ENCODE measurements at places on chromosomes 6 and 20.

DNA sequence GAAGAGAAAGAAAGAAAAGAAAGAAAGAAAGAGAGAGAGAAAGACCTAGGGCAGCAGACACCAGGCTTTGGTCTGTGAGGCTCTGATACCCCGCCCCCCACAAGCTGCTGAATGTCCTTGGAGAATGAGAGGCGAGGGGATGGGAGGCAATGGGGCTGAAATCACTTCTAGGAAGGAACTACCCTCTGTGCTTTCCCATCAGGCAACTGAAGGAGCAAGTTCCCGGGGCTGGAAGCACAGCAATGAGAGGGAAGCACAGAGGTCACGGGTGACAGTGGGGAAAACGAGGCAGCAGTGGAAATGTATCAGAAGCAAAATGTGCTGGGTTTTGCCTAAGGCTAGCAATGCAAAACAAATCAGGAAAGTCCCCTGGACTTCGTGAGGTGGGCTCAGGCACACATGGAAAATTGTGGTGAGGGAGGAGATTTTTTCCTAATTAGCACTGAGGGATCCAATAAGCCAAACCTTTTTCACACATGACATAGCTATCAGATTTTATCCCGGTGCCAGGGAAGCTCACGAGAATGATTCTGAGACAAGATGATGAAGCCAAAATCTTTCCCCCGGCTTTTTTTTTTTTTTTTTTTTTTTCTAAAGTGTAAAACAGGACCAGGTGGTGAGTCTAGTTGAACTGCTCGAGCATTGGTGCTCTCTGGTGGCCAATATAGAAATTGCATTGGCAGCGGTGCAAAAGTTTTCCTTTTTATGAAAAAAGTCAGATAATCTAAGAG, 16.8 kb upstream of the ARFGEF2 start:
- peak; percentile 46 for DNase-seq

DNA sequence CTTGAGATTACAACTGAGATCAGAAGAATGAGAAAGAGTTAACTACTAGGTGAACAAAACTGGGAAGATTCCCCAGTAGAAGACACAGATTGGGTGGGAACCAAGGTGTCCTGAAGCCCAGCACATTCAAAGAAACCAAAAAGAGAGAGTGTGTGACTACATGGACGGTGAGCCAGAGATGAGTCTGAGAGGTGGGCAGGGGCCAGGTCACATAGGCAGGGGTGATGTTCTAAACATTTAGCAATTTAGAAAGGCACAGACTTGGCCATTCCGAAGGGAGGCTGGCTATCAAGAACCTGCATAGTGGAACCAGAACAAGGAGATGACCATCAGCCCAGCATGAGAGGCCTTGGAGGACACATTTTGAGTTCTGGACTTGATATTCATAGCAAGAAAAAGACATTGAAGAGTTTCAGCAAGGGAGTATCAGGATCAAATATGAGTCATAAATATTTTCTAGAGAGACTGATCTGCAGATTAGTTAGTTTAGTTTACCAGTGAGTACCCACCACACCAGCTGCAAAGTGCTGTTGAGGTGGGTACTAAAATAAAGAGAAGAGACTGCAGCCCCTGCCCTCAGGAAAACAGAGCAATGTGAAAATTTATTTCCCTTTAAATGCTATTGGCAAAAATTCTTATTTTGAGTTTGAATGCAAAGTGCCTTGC, 340.5 kb upstream of the PRDM1 start:
- no peak for DNase-seq

DNA sequence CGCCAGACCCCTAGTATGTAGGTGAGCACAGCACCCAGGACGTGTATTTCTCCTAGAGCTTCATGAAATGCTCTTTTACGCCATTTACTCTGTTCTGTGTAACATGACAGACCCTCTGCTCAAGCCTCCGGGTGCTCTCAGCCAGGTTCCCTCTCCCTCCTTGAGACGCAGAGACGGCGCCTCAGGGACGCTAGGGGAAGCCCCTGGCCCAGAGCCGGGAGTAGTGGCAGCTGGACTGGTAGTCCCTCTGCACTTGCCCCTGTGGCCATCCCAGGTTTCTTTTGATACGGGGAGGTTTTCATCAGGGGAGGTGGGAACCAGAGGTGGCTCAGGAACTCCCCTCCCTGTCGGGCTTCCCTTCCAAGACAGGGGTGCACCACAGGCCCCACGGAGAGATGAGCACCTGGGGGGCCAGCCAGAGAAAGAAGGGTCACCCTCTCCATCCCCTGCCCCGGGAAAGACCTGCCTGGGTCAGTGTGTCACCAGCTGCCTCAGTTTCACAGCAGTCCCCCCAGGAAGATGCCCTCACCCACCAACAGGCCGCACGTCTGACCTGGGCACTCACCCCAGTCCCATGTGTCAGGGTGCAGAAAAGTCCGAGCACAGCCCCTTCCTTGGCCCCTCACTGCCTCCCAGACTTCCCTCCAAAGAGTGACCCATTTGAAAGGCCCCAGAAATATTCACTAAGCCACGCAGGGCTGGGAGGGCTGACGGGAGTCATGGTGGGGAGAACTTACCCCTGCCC, 58.1 kb upstream of the AFDN start:
- DNase-seq: no peak

- no peak for DNase-seq
These were observed 617.0 kb upstream of the ARID1B start for GRCh38 chr6:156160007-156160794.

DNA sequence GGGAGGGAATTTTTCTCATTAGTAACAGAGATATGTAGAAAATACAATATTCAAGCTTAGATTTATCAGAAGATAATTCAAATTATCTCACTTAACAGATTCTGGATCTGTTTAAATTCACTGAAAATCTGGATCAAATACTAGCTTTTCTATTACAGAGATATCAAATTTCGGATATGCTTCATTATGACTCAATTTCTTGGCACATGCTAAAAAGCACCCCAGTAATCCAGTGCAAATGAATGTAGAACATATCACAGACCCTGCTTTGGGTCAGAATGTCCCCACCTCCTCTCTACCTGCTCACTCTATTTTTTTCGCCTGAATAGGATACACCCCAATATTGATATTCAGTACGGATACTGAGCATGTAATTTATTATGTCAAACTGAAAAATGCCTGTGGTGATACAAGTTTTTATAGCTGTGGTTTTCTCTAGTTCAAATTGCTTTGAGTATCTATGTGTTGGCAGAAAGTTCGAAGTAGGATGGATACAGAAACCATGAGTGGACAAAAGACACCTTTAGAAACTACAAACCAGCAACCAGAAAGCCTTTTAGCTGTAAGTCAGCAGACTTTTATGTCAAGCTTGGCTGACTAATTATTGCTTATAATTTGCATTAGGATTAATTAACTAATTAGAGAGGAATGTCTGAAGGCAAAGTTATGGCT, 290.0 kb downstream of the TFAP2B start:
- DNase-seq: no peak

- DNase-seq: no peak
These were observed 102.1 kb upstream of the TMEM181 start for GRCh38 chr6:158457616-158458278.

DNA sequence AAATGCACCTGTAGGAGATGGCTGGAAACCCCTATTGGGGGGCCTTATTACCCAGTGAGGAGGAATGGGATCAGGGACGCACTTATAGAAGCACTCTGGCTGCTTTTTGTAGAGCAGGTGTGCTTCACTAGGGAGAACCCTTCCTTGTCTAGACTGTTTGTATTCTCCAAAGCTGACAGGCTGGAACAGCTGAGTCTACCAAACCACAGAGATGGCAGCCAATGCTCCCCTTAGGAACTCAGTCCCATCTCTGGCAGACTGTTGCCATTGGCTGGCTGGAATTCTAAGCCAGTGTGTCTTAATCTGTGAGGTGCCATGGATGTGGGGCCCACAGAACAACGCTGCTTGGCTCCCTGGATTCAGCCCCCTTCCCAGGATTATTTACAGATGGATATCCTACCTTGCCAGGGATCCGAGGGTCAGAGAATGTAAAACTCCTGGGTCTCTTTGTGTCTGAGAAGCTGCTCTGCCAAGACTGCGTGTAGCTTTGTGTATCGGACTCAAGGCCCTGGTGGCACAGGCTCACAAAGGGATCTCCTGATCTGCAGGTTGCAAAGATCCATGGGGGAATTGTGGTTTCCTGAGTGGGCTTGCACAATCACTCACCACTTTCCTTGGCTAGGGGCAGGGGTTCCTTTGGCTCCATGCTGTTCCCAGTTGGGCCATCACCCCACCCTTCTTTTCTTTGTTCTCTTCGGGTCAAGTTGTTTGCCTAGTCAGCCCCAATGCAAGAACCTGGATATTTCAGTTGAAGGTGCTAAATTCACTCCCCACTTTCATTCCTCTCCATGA, 26.1 kb downstream of the C6orf52 start:
- no peak for DNase-seq

- no peak for DNase-seq
These were observed 15.4 kb downstream of the CST7 start for GRCh38 chr20:24964506-24964840.

GRCh38 chr6:67133973-67134372, 1426.9 kb upstream of the EYS start:
- no peak for DNase-seq

DNA sequence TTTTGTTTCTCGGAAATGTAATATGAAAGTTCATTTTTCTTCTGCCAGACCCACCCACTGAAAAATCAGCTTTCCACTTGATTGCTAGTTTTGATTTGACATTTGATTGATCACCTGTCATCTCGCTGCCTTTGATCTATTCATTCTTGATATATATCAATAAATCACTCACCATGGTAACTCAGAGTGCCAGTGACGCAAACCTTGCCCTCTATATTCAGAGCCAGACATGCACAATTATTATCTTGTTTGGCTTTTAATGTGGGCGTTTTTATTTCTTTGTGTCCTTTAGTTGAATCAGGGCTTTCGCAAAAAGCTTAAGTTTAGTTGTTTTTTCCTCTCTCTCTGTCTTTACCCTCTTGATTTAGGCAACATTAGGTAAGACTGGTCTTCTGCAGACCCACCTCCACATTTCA, 2.0 kb downstream of the TSHZ2 start:
- no peak for DNase-seq

GRCh38 chr20:54227241-54227640, 19.4 kb downstream of the PFDN4 start:
- DNase-seq: no peak

DNA sequence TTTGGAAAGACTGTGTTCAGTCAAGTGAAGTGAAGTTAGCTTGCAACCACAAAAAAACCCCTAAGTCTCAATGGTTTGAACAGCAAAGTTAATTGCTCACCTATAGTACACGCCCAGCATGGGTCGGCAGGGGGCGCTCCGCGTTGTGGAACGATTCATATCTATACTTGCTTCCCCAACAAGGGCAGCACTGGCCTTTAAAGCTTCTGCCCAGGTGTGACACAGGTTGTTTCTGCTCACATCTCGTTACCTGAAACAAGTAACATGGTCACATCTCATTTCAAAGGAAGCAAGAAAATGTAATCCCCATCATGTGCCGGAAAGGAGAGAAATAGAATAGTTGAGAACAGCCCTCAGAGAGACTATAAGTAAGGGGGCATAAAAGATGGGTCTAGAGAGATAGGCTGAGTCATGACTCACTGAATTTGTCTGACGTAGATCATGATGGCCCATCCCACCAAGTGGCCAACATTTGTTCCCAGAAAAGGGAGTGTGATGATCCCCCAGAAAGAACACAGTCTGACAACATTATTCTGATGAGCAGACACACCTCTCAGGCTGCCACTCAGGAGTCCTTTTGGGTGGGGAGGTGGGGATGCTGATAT, 29.0 kb downstream of the HNF4A start:
- peak; percentile 74 for DNase-seq

DNA sequence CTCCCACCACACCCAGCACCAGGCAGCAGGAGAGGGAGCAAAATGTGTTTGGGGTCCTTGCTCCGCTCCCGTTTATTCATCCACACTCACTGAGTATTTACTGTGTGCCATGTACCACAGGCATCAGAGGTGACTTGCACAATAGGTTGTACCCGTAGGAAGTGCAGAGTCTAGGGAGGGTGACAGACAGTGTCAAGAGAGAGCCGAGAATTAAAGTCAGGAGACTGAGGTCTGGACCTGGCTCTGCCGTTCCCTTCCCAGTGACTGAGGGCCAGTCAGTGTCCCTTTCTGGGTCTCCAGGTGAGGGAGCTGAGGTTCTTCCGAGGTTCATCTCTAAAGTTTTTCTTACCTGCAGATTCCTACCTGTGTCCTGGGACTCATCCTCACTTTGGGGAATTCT, 22.3 kb downstream of the TTBK1 start:
- DNase-seq: no peak

DNA sequence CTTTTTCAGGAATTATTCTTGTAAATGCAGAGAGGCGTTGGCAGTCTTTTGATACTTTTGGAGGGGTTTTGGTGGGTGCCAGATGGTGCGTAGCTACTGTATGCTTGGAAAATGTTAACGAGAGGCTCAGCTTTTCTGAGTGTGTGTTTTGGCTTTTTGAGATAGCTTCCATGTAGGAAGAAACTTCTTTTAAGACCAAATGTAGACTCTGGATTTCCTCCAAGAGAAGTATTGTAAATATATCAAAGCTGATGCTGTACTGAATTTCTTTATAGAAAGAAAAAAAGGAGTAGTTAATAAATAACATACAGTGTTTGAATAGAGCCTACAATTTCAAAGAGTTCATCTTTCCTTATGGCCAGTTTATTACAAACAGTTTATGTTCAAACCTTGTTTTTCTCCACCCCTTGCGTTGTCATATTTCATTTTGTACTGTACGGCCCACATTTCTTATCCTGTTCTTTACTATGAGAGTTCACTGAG, 16.7 kb downstream of the TIAM2 start:
- DNase-seq: no peak

- DNase-seq: no peak
These were observed 188.0 kb downstream of the ARHGAP18 start for GRCh38 chr6:129521946-129522345.

DNA sequence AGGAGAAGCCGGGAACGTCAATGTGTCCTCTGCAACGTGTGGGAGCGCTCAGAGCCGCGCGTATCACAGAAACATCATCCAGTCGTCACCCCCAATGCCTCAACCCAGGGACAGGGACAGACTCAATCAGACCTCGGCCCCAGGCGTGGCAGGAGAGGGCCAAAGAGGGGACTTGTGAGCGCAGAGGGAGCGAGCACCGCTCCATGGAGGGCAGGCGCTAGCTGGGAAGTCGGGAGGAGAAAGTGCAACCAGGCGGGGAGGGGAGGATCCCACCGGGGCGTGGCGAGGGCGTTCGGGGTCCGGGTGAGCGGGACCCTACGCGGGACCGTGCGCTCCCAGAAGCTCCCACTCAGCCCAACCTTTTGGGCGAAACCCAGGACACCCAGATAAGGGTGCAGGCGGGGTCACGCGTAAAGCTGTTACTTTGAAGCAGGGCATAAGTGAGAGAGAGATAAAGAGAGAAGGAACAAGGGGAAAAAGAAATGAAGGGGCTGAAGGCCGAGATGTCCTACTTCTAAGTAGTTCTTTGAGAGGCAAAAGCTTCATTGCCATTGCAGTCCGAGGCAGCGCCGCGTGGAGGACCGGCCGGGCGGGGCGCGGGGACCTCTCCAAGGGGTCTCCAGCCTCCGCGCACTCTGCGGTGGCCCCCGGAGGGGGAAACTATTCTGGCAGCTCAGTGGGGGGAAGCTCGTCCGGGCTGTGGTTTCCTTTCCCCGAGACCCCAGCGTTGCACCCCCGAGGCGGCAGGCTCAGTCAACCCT, 862 bp upstream of the SOBP start:
- DNase-seq: no peak

Data from stimulated activated CD4-positive, alpha-beta T cell treated with anti-CD3 and anti-CD28 coated beads, TNF-alpha, amount 100 ng/mL, for 48 hours (primary cell).